ENCODE measurements at places on chromosomes 6 and 20. TPM values are rescaled to one million over a fixed set of nuclear protein-coding genes. Genes with fewer than 3 reads are reported as not detected.

- DNase-seq: no peak
These were observed 39.3 kb downstream of the SSR1 start for GRCh38 chr6:7273709-7274108.

GRCh38 chr6:20146291-20146690 is 66.0 kb downstream of the MBOAT1 start:
- DNase-seq: no peak

DNA sequence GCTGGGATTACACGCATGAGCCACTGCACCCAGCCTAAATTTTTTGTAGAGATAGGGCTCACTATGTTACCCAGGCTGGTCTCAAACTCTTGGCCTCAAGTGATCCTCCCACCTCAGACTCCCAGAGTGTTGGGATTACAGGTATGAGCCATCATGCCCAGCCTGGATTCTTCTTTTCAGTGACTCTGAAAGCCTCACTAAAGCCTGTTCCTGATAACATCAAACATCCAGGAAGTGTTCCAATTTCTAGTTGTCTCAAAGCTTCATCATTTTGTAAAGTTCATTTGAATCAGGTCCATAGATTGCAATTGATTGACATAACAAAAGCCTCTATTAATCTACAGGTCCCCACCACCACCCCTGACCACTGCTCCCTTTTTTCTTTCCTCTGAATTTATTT is 29.2 kb upstream of the CHMP4B start:
- no peak for DNase-seq

Gene THBD
- 7.8 TPM for polyA plus RNA-seq

Gene HLA-DRA
- polyA plus RNA-seq: 54.9 TPM

All from renal cortex interstitium (tissue), 15 donors.